ENCODE measurements at places on chromosomes 2 and 18. TPM values are rescaled to one million over a fixed set of nuclear protein-coding genes. Genes with fewer than 3 reads are reported as not detected.

The IL36G gene
- polyA plus RNA-seq, result not detected

The KCTD1 gene
- 6.1 TPM for polyA plus RNA-seq

The FTCDNL1 gene
- 1.4 TPM for polyA plus RNA-seq

The TCF7L1 gene
- 47.4 TPM for polyA plus RNA-seq

The CAPN14 gene
- not detected for polyA plus RNA-seq

The SIX2 gene
- 11.9 TPM for polyA plus RNA-seq

GRCh38 chr2:95333888-95334338 lies 36.8 kb downstream of the KCNIP3 start:
- peak; percentile 50 for DNase-seq

GRCh38 chr2:229363185-229363814 lies 92.2 kb upstream of the PID1 start:
- DNase-seq, result peak; percentile 22

DNA sequence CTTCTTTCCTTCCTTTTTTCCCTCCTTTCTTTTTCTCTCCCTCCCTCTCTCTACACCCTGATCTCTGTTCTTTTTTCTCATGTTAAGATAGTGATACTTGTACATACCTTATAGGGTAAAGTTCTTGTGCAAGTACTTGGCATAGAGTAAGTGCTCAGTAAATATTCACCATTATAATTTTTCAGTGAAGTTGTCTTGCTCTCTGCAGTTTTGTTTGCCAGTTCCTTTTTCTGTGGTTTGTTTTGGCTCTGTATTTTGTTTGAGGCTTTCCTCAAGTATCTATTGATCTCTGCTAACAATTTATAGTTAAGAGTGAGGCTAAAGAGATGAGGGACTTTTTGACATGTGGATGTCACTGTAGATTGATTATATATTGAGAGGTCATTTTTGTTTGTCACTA lies 48.0 kb downstream of the MTX2 start:
- DNase-seq, result peak; percentile 22

GRCh38 chr2:157899125-157899839 lies 23.2 kb upstream of the ACVR1 start:
- no peak for DNase-seq

DNA sequence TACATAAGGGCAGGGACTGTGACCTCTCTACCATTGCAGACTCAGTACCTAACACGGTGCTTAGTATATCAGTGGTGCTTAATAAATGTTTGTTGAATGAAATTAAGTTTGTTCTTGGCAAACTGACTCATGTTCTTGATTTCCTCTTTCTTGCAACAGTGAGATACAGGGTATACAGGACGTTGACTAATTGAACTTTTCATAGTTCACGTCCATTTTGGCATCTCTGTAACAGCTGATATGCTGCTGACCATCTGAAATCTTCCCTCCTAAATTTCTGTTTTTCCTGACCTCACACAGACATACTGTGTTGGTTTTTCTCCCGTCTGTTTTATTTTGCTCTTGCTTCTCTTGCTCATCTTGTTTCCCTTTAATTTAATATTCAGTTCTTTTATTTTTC lies 44.2 kb downstream of the LHCGR start:
- no peak for DNase-seq

DNA sequence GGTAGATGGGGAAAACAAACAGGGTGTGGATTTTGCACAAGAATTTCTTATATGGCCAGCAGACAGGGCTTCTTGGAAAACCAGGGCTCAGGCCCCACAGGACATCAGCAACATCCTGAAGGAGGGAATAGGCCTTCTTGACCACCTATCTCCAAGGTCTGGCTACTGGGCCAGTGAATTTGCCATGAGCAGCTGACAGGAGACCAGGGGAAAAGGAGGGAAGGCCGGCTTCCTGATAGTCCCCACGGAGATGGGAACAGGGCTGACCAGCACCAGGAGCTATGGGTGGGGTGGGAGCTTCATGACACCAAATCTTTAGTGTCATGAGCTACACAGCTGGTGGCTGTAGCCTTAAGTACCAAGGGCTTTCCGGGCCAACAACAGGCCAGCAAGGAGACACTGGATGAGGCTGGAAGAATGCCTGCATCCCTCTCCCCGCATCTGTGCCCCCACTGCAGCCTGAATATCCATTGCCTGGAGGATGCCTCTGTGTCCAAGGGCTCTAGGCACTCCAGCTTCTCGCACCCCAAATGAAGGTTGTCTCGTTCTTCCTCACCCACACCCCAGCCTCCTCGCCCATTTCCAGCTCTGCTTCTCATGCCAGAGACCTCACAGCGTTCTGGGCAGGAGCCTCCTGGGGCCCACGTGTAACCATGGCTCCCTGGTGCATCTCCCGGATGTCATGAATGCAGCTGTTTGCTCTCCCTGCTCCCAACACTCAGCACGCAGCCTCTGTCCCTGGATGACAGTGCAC lies 74.8 kb downstream of the EMX1 start:
- DNase-seq, result no peak

DNA sequence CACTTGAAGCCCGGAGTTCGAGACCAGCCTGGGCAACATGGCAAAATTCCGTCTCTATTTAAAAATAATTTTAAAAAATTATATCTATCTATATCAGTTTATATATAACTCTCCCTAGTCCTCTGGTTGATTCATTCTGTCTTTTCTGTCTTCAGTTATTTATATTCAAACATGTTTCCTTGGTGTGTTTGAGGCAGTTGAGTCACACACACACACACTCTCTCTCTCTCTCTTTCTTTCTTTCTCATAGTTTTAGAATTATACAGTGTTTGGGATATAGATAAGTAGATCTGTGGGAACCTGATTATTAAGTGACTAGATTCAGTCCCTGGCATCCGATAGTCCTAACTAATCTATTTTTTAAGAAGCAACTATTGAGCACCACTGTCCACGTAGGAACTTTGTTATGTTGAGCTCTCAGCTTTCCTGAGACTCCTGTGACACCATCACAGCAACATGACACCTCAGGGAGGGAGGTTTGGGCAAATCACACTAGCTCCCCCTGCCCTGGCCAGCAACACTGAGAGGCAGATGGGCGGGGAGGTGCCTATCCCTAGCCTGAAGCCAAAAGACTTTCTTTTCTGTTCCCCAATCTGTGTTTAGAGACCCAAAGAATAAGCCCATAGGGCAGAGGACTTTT lies 482.7 kb downstream of the DLGAP1 start:
- no peak for DNase-seq

- DNase-seq, result no peak
Observed at GRCh38 chr2:149076863-149077412, 38.4 kb downstream of the LYPD6B start.

GRCh38 chr18:58158008-58158407 lies 114.0 kb downstream of the NEDD4L start:
- no peak for DNase-seq

- peak; percentile 39 for DNase-seq
Observed at GRCh38 chr2:176067589-176068418, 16.0 kb downstream of the EVX2 start.

- DNase-seq, result no peak
Observed at GRCh38 chr2:191845248-191845715, 1.6 kb downstream of the CAVIN2 start.

DNA sequence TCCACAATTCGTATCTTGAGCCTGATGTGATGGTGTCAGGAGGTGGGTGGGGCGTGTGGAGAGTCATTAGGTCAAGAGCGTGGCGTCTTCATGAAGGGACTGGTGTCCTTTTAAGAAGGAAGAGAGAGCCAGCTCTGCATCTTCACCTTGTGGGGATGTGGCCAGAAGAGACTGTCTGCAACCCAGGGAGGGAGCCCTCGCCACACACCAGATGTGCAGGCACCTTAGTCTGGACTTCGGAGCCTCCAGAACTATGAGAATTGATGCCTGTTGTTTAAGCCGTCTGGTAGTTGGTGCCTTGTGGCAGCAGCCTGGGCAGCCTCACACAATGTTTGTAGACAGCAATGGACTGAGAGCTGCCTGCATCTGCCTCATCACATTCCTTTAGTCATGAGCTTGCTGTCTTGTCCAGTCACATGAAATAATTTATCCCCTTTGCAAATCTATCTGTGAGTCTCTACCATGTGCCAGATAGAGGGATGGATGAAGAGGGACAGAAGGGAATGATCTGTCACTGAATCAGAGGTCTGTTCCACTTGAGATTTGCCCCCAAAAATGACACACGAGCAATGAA lies 61.0 kb downstream of the MYT1L start:
- DNase-seq, result no peak
